T-cell (primary cell): ENCODE measurements at places on chromosomes 4 and X. TPM values are rescaled to one million over a fixed set of nuclear protein-coding genes. Genes with fewer than 3 reads are reported as not detected.

- no peak for DNase-seq
- no peaks in the 10 kb centered on the region for H3K27me3 ChIP-seq
- no peak overlapping the region for H3K27ac ChIP-seq
Measured at GRCh38 chr4:185755451-185755850, 56.5 kb downstream of the SORBS2 start.

- H3K4me3 ChIP-seq = no peak overlapping the region
- H3K4me1 ChIP-seq = no peaks in the 10 kb centered on the region
- no peaks in the 10 kb centered on the region for H3K27me3 ChIP-seq
- H3K36me3 ChIP-seq = no peaks in the 10 kb centered on the region
Measured at GRCh38 chrX:14936561-14936960, 63.3 kb downstream of the MOSPD2 start.

DNA sequence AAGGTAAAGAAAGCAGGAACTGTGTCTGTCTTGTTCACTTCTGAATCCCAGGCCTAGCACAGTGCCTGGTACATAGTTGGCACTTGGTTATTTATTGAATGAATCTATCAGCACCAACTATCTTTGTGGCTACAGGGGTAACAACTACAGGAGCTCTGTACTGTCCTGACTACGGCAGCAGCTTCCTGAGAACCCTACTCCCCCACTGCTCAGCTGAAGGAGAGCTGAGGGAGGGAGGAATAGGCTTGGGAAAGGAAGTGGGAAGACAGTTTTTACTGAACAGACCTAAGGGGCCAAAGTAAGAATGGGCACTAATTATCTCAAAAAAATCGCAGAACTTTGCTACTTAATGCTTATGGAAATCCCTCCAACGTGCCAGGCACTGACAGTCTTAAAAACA, 156.1 kb upstream of the RAPGEF2 start:
- H3K27me3 ChIP-seq = no peaks in the 10 kb centered on the region
- H3K4me3 ChIP-seq = no peak overlapping the region
- no peaks in the 10 kb centered on the region for H3K36me3 ChIP-seq
- no peaks in the 10 kb centered on the region for H3K4me1 ChIP-seq
- DNase-seq = no peak

DNA sequence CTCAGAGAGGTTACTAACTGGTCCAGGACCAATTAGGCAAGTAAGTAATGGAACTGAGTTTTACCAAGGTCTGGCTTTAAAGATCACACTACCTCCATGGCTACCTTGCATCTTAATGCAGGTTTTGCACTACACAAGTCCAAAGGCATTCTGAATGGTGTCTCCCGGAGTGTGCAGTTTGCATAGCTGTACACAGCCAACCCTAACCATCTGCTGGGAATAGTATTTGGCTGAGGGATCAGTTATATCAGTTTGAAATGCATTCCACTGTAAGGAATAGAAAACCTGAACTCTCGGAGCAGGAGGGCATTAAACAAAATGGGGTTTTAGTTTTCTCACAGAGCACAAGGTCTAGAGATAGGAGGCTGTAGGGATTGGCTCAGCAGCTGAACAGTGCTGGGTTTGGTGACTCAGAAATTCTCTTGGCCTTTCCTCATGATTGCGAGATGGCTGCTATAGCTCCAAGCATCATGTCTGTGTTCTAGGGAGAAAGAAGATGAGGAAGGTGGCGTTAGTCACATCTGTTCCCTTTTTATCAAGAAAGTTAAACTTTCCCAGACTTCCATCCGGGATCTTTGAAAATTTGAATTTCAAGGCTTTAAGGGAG, 177.1 kb downstream of the NHS start:
- H3K4me1 ChIP-seq = no peaks in the 10 kb centered on the region
- H3K27ac ChIP-seq = no peak overlapping the region
- no peaks in the 10 kb centered on the region for H3K36me3 ChIP-seq
- DNase-seq = no peak
- no peak overlapping the region for H3K4me3 ChIP-seq
- peaks cover 3% of the 10 kb centered on the region for H3K27me3 ChIP-seq

DNA sequence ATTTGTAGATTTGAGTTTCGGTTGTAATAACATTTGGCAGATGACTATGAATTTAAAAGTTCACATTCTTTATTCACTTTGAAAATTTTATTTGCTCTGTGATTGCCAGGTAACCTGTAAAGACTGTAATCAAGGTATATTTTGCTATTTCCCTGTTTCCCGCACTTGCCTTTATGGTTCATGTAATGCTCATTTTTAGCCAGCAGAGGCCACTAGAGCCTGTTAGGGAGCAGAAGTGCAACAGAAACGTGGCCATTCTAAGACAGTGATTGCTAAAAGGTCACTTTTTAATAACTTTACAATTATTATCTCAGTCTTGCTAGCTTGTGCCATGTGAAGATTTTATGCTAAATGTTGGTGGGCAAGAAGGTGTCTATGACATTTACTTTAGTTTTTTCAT, 12.4 kb downstream of the YIPF6 start:
- peaks cover 5% of the 10 kb centered on the region for H3K4me1 ChIP-seq
- H3K27me3 ChIP-seq = no peaks in the 10 kb centered on the region
- H3K4me3 ChIP-seq = no peak overlapping the region
- H3K36me3 ChIP-seq = peaks cover 18% of the 10 kb centered on the region
- no peak for DNase-seq
- H3K27ac ChIP-seq = no peak overlapping the region

DNA sequence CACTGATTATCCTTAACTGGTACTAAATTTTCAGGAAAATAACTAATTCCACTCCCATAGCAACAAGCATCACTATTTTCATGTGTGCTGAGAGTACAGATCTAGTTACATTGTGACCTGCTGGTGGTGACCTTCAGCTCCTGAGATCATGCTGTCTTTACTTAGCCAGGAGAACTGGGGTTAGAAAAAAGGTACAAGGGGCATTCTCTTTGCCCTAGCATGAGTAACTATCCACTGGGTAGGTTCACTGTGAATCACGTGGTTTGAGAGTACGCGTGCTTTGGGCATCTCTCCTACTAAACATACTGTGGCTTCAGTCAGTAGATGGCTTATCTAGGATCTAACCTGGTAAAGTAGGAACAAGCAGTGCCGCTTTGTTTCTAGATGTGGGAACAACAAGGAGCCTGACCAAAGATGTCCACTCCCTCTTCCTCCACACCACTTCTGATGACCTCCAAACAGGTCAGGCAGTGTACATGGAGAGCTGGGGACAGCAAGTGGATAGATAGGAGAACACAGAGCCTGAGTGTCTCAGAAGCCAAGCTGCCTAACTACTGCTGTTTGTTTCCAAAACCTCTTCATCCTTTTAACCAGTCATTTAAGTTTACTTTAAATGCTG, 90.2 kb downstream of the CBR4 start:
- H3K27me3 ChIP-seq = no peaks in the 10 kb centered on the region
- no peak overlapping the region for H3K4me3 ChIP-seq
- H3K36me3 ChIP-seq = no peaks in the 10 kb centered on the region
- H3K27ac ChIP-seq = no peak overlapping the region
- no peak for DNase-seq

DNA sequence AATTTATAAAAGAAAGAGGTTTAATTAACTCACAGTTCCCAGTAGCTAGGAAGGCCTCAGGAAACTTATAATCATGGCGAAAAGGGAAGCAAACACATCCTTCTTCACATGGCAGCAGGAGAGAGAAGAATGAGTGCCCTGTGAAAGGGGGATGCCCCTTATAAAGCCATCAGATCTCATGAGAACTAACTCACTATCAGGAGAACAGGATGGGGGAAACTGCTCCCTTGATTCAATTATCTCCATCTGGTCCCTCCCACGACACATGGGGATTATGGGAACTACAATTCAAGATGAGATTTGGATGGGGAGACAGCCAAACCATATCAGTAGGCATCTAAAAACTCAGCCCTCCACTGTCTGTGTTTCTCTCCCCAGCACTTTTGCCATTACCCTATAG, 22.4 kb downstream of the ANK2 start:
- H3K27me3 ChIP-seq = no peaks in the 10 kb centered on the region
- no peak for DNase-seq
- no peaks in the 10 kb centered on the region for H3K36me3 ChIP-seq
- no peak overlapping the region for H3K4me3 ChIP-seq

- no peak overlapping the region for H3K4me3 ChIP-seq
- no peaks in the 10 kb centered on the region for H3K27me3 ChIP-seq
- no peaks in the 10 kb centered on the region for H3K36me3 ChIP-seq
- DNase-seq = no peak
Measured at GRCh38 chrX:112636288-112636687, 43.5 kb downstream of the LHFPL1 start.

SLC26A1 gene
- not detected for total RNA-seq
